ENCODE measurements at places on chromosomes 6 and 20.

DNA sequence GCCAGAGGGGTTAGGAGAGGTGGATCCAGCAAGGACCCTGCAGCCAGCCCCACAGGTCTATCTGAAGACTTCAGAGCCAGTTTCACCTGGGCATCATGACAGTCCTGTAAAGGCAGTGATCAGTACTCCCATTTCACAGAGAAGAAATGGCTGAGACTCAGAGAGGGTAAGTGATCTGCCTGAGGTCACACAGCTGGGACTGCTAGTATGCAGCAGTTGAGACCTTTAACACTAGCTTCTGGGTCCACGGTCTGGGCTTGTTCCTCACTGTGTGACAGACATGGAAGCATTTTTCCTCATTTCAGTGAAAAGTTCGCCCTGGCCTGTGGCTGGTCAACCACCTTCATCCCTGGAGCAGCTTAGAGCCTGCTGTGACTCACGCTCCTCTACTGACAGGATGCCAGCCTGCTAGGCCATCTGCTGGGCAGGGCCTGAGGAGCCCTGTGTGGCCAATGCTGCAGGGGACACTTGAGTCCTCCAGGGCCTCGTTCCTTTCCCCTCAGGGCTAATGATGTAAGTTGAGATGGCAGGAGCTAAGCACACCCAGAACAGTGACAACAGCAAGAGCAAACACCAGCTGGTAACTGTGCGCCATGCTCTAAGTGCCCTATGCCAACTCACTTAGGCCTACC, 192.0 kb downstream of the LRFN2 start:
- no peak for DNase-seq

- no peak for DNase-seq
These were observed 132.2 kb upstream of the SCGN start for GRCh38 chr6:25519856-25520255.

GRCh38 chr6:109164331-109164730, 69.0 kb downstream of the CEP57L1 start:
- DNase-seq = no peak

GRCh38 chr6:11434565-11435326, 102.8 kb upstream of the TMEM170B start:
- no peak for DNase-seq

DNA sequence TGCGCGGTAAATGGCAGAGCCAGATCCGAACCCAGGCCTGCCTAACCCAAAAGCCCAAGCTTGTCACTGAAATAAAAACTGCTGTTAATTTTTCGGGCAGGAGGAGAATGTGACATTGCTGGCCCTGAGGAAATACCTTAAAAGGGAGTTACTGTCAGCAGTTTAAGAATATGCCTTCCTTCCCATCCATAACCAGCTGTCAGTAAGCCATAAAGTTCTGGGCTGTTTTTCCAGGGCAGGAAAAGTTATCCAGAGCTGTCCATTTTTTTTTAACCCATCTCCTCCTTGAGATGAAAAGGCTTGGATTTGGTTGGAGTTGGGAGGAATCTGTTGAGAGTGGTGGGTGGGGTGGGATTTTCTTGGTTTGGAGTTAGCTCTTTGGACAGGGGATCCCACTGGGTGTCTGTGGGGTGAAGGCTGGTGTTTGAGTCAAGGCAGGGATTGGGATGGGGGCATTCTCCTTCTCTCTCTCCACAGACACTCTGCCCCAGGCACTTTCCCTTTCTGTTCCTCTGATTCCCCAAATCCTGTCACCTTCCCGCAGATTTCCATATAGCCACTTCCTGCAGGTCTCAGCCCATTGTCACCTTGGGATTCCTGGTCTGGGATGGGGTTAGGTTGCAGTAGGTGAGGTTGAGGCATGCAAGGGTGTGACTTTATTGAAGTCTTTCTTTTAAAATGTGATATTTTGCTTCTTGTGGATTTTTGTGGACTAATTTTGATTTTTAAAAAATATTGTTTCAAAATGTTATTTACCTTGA, 4.3 kb upstream of the KCNG1 start:
- DNase-seq = no peak

DNA sequence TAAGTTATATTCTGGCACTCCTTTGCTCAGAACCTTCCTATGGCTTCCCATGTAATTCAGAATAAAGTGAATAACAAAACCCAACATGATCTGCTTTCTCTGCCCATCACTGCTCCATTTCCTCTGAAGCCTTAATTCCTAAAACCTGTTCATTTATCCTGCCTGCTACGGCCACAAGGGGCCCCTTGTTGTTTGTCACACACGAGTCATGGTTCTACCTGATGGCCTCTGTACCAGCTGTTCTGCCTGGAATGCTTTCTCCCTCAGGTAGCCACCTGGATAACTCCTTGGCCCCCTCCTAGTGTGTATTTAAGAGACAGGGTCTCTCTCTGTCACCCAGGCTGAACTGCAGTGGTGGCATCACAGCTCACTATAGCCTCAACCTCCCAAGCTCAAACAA, 26.8 kb downstream of the ERGIC3 start:
- no peak for DNase-seq

All from SK-N-MC (cell line).